Aorta (tissue), 5 donors: ENCODE measurements at places on chromosomes 1 and 21. TPM values are rescaled to one million over a fixed set of nuclear protein-coding genes. Genes with fewer than 3 reads are reported as not detected.
A peak's percentile ranks its signal among the peaks of the same experiment; 100 is the strongest.

GRCh38 chr1:1573843-1574720 lies 581 bp downstream of the SSU72 start:
- peak overlapping the region; percentile 95 for H3K27ac ChIP-seq
- no peaks in the 10 kb centered on the region for H3K4me1 ChIP-seq
- H3K27me3 ChIP-seq = no peaks in the 10 kb centered on the region
- H3K4me3 ChIP-seq = peak overlapping the region; percentile 74

Gene FALEC
- 1.1 TPM for polyA plus RNA-seq

Gene OR2T2
- not detected for polyA plus RNA-seq

DNA sequence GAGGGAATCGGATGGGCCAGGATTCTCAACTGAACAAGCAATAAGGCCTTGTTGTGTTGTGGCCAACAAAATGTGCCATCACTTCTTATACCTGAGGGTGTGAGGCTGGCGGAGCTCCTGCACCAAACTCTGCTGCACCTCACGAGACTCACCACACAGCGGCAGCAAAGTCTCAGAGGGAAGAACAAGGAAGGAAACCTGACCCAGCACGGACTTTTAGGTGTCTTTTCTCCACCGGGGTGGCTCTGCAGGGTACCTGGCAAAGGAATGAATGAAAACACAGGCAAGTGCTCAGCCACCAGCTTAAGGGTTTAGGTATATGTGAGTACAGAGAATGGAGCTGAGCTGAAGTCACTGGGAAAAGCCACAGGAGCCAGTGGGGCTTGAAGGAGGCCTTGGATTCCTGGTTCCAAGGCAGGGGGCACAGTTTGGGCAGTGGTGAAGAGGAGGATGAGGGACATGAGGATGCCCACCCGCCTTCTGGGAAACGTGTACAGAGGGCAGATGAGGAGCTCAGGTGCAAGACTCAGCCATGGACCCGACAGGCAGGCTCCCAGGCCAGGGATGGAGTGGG lies 31.1 kb upstream of the HSD3B1 start:
- DNase-seq = no peak
- no peak overlapping the region for H3K4me3 ChIP-seq
- H3K4me1 ChIP-seq = no peaks in the 10 kb centered on the region
- no peaks in the 10 kb centered on the region for H3K27me3 ChIP-seq
- no peaks in the 10 kb centered on the region for H3K36me3 ChIP-seq

DNA sequence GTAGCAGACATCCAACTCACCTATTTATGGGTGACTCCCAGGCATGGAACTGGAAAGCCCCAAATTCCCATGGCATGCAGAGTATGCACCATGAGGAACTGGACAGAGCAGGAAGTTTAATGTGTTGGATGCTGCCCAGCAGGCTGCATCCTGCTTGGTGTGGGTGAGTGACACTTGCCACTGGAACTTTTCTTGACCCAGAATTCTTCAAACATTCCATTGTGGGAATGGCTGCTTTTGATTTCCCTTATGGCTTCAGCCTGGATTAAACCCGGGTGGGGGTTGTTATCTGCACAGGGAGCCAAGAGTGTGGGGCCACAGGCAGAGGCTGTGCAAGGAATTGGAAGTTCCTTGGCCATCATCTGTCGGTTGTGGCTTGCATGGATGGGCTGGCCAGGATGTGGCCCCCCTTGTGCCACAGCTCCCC lies 26.9 kb upstream of the BACE2 start:
- no peak overlapping the region for H3K27ac ChIP-seq
- H3K27me3 ChIP-seq = no peaks in the 10 kb centered on the region
- no peak overlapping the region for H3K4me3 ChIP-seq
- H3K4me1 ChIP-seq = no peaks in the 10 kb centered on the region
- no peaks in the 10 kb centered on the region for H3K36me3 ChIP-seq

DNA sequence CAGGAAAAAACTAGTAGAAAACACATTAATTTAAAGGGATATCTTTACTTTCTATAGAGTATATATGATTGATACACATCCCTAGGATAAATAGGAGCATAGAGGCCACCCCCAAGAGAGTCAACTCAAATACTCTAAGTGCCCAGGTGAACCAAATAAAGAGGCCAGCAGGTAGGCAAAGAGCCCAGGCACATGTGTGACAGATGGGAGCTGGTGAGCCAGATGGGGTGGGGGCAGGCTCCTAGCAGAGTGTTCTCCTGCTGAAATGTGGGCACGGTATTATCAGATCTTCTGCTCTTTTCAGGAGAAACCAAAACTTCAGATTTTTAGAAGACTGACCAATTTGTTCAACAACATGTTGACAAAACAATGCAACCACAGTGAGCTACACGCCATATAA lies 333.4 kb upstream of the PKN2 start:
- H3K4me1 ChIP-seq = no peaks in the 10 kb centered on the region
- H3K4me3 ChIP-seq = no peak overlapping the region

- H3K4me3 ChIP-seq = no peak overlapping the region
- DNase-seq = no peak
- H3K4me1 ChIP-seq = no peaks in the 10 kb centered on the region
- peak overlapping the region; percentile 45 for H3K27ac ChIP-seq
These were observed 121.4 kb downstream of the PRDM16 start for GRCh38 chr1:3190256-3191041.

Gene SPRR1B
- 0.74 TPM for polyA plus RNA-seq

- H3K36me3 ChIP-seq = no peaks in the 10 kb centered on the region
- no peaks in the 10 kb centered on the region for H3K27me3 ChIP-seq
- DNase-seq = no peak
- no peak overlapping the region for H3K27ac ChIP-seq
These were observed 278.5 kb downstream of the MATN1 start for GRCh38 chr1:30444850-30445249.

DNA sequence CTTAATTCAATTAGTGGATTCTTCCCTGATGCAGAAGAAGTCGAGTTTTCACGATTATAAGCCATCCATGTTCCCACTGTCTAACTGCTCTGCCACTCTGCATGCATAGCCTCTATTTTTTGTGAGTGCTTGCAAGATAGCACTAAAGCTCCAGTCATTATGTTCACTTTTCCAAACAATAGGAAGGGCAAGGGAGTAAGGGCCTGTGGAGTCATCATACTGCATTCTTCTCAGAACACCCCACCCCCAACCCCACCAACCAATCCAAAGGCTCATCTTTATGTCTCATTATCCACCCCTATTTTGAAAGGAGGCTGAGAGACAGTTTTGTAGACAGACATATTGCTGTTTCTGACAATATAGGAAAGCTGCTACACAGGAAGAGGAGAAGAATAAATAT lies 471.7 kb upstream of the ADGRL2 start:
- H3K36me3 ChIP-seq = no peaks in the 10 kb centered on the region
- no peaks in the 10 kb centered on the region for H3K27me3 ChIP-seq
- H3K27ac ChIP-seq = no peak overlapping the region
- no peak for DNase-seq

- peak; percentile 72 for DNase-seq
- H3K4me3 ChIP-seq = no peak overlapping the region
- H3K27ac ChIP-seq = peak overlapping the region; percentile 90
- peaks cover 9% of the 10 kb centered on the region for H3K4me1 ChIP-seq
- no peaks in the 10 kb centered on the region for H3K36me3 ChIP-seq
These were observed 98.1 kb upstream of the NFIA start for GRCh38 chr1:60984062-60984799.

Gene S100A14
- 2.5 TPM for polyA plus RNA-seq

Gene OR10R2
- not detected for polyA plus RNA-seq

DNA sequence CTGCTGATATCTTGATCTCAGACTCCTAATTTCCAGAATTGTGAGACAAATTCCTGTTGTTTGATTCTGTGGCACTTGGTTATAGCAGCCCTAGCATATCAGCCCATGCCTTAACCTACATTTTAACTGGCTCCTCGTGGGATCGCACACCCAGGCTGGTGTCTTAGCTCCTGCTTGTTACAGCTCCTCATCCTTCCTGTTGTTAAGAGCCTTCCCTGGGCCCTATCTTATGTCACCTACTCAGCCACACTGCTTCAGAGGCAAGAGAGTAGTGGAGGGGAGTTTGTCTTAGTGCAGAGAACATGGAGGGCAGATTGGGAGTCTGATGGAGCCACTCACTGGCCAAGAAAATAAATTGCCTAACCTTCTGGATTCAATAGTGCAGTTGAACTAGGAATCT lies 131.0 kb downstream of the ROR1 start:
- peaks cover 1% of the 10 kb centered on the region for H3K4me1 ChIP-seq
- no peak overlapping the region for H3K4me3 ChIP-seq
- no peak for DNase-seq
- H3K27ac ChIP-seq = no peak overlapping the region
- no peaks in the 10 kb centered on the region for H3K27me3 ChIP-seq

GRCh38 chr1:209620487-209620884 lies 31.7 kb downstream of the LAMB3 start:
- H3K4me1 ChIP-seq = no peaks in the 10 kb centered on the region
- H3K27me3 ChIP-seq = no peaks in the 10 kb centered on the region
- H3K4me3 ChIP-seq = no peak overlapping the region
- H3K36me3 ChIP-seq = no peaks in the 10 kb centered on the region
- H3K27ac ChIP-seq = no peak overlapping the region

DNA sequence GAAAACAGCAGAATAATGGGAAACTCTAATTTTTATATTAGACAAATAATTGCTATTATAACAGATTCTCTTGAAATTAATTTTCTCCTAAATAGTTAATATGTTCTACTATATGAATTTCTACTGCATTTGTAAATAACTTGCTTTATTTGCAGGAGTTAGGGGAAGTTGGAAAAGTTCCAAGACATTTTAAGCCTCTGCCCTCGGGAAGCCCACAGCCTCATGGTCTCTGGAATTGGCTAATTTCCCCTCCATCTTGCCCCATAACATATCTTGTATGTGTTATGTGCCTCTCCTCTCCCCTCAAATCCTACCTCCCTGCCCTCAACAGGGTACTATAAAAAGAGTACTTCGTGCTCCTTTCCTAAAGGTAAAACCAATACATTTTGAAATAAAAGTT lies 271.4 kb upstream of the NR5A2 start:
- no peak overlapping the region for H3K4me3 ChIP-seq
- no peak for DNase-seq
- no peaks in the 10 kb centered on the region for H3K27me3 ChIP-seq
- no peaks in the 10 kb centered on the region for H3K4me1 ChIP-seq
- no peaks in the 10 kb centered on the region for H3K36me3 ChIP-seq
- no peak overlapping the region for H3K27ac ChIP-seq

Gene PCAT6
- polyA plus RNA-seq = 2.8 TPM
